ENCODE measurements at places on chromosomes 7 and 10.

- peak; percentile 65 for DNase-seq
These were observed 150.6 kb downstream of the TRIL start for GRCh38 chr7:28807396-28807994.

GRCh38 chr7:47818796-47819606 is 129.3 kb downstream of the PKD1L1 start:
- peak; percentile 72 for DNase-seq

- no peak for DNase-seq
These were observed 145.4 kb downstream of the CUBN start for GRCh38 chr10:16984242-16984641.

GRCh38 chr10:89165923-89166322 is 41.2 kb downstream of the CH25H start:
- peak; percentile 57 for DNase-seq

- no peak for DNase-seq
These were observed 597.6 kb downstream of the PARD3 start for GRCh38 chr10:34217524-34217923.

- peak; percentile 83 for DNase-seq
These were observed 158.8 kb downstream of the TWIST1 start for GRCh38 chr7:18958627-18959026.

- peak; percentile 50 for DNase-seq
These were observed 91.7 kb downstream of the RNF216 start for GRCh38 chr7:5689716-5690115.

All from fibroblast of skin of abdomen (primary cell).